ENCODE measurements at places on chromosomes 16 and 17.

- no peak for DNase-seq
Measured at GRCh38 chr16:23080329-23080728, 68.9 kb downstream of the USP31 start.

- no peak for DNase-seq
Measured at GRCh38 chr17:47262586-47262985, 9.0 kb downstream of the ITGB3 start.

GRCh38 chr16:10752843-10753523 lies 9.3 kb downstream of the NUBP1 start:
- DNase-seq, result no peak

DNA sequence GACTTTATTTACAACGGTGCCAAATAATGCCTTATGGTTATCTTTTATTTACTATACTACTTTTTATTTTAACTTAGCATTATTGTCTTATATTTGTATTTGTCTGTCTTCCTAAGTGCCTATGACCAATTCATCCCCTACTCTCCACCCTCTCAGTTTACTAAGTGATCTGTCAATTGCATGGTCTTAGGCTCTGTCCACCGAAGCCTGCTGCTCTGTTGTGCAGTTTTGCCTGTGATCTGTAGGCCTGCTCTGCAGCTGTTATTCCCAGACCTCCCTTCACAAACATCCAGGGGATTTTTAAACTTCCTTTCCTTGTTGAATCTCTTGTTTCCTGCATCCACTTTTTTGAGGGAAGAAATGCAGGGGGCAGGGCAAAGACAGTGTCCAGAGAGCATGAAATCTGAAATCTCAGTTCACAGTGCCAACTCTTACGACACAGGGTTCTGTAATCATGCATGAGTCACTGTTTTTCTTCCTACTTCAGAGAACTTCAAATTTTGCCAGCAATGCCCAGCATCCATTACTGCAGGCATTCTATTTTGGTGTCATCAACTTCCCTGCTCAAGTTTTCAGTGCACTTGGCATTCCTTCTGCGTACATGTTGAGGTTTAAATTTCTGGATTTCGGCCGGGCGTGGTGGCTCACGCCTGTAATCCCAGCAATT lies 11.4 kb downstream of the SLFN5 start:
- no peak for DNase-seq

DNA sequence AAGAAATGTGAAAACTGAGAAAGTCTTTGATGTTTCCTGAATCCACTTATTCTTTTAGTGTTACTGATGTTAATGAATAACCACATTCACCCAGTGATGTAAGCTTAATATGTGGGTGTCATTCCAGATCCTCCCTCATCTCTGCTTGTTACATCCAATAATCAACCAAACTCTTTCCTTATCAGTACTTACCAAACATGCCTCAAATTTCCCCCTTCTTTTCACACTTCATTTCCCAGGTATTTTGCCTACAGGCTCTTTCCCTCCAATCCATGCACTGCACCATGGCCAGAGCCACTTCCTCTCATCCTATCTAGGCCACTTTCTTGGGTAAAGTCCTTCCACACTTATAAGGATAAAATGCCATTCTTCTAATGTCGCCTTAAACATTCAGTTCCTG lies 451.5 kb downstream of the NPIPA7 start:
- no peak for DNase-seq

GRCh38 chr17:76710863-76711611 lies at the start of gene MXRA7:
TSS of gene MXRA7 (minus strand) at chr17:76710965. CDS start at chr17:76710946, 19 bp downstream.
- peak; percentile 58 for DNase-seq

- DNase-seq, result peak; percentile 82
Measured at GRCh38 chr16:75108792-75109731, 7.5 kb downstream of the LDHD start.

DNA sequence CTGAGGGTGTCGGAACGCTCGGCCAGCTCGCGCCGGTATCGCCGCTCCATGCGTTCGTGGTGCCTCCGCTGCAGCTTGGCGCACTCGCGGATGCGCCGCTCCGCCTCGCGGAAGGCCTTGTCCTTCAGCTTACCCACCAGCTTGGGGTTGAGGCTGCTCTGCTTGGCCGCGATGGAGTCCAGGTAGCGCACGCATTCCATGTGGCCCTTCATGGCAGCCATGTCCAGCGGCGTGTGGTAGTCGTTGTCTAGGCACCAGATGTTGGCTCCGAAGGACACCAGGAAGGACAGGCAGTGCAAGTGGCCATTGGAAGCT lies 2.8 kb downstream of the USH1G start:
- DNase-seq, result no peak

- DNase-seq, result no peak
Measured at GRCh38 chr16:84378567-84378966, 10.2 kb downstream of the ATP2C2 start.

GRCh38 chr16:13733561-13733960 lies 186.4 kb upstream of the ERCC4 start:
- DNase-seq, result no peak

DNA sequence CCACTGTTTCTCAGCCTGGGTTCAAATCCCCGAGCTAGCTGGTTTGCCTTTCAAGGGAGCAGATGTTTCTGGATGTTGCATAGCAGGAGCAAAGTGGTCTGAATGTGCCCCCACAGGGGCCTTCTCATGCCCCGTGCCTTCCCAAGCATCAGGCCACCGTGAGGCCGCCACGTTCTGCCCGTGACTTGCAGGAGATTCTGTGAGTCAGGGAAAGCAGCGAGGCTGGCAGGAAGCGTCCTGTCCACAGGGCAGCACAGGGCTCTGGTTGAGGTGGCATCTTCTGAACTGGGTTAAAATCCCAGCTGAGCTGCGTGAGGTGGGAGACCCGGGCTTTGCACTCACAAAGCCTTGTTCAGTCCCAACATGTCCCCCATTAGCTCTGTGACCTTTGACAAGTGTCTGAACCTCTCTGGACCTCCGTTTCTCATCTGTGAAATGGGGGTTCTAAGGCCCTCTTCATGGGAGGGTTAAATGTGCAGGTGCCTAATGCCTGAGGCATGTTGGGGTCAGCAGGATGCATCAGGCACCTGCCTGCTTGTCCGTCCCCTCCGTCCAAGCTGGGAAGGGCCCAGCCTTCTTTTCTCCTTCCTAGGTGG lies 94.8 kb upstream of the PLCG2 start:
- DNase-seq, result no peak

GRCh38 chr16:15037745-15038144 lies 18.1 kb downstream of the NTAN1 start:
- no peak for DNase-seq

DNA sequence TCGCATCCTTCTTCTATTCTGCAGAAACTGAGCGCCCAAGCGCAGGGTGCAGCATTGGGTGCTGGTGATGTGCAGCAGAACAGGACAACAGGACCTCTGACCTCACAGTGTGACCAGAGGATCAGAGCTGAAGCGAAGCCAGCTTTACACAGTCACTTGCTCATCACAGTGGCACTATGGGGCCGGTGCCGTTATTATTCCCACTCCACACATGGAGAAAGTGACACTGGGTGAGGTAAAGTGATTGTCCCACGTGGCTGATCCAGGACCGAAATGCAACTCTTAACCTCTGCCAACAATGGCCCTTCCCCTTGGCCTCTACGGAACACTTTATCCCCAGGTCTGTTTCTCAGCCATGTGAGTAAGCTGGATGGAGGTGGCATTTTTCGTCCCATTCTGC lies 171.2 kb downstream of the C16orf78 start:
- DNase-seq, result no peak

DNA sequence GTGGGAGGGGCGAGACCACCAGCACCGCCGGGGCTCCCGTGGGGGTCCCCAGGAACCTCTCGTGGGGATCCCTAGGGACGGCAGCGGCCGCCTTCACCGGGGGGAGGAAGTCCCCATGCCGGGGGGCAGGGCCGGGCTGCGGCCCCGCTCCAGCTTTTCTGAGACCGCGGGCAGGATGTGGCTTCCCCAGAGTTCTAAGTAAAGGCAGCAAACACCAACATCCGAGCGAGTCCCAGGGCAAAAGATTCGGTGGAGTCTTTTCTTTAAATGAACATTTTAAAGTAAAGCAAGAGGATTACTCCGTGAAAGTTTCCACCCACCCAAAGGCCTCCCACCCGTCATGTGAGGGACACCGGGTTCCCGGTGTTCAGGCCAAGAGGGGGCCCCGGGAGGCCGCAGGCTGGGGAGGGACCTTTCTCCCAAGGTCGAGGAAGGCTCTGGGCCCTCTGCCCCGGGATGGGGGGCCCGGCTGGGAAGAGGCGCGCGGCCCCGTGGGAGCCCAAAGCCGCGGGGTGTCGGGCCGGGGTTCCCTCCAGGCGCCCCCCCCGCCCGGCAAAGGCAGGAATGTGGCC lies 137.2 kb upstream of the RPH3AL start:
- peak; percentile 45 for DNase-seq

- no peak for DNase-seq
Measured at GRCh38 chr17:37111329-37111728, 162.6 kb downstream of the AATF start.

- no peak for DNase-seq
Measured at GRCh38 chr17:4463818-4464476, 30.2 kb downstream of the SPNS3 start.

DNA sequence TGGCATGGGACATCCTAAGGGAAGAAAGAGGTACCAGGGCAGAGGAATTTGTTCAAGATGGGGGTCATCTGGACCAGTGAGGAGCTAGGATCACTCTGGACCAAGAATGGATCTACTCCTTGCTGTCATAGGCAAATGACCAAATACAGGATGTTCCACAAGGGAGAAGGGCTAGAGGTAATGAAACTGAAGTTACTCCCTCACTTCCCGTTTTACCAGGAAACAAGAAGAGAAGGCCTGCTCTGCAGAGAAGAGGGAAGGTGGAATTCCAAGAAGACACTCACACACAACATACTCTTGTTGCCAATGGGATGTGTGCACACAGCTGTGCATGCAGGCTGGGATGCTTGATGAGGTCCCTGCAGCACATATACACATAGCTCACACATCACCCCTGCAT lies 38.6 kb downstream of the NEUROD2 start:
- no peak for DNase-seq

DNA sequence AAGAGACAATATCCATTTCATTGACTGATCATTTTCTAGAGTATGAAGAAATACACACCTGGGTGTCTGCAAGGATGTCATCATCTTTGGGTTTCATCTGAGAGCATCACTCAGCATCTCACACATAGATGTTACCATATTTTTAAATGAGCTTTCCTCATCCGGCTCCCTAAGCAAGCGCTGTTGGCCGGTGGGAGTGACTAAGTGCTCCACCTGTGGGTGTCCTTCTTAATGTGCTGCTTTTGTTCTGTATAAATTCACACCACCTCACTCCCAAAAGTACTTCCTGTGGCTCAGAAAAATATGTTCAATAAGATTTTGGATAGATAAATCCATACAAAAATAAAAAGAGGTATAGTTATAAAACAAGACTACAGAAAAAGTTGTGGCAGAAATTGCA lies 7.4 kb downstream of the SSTR2 start:
- DNase-seq, result no peak

DNA sequence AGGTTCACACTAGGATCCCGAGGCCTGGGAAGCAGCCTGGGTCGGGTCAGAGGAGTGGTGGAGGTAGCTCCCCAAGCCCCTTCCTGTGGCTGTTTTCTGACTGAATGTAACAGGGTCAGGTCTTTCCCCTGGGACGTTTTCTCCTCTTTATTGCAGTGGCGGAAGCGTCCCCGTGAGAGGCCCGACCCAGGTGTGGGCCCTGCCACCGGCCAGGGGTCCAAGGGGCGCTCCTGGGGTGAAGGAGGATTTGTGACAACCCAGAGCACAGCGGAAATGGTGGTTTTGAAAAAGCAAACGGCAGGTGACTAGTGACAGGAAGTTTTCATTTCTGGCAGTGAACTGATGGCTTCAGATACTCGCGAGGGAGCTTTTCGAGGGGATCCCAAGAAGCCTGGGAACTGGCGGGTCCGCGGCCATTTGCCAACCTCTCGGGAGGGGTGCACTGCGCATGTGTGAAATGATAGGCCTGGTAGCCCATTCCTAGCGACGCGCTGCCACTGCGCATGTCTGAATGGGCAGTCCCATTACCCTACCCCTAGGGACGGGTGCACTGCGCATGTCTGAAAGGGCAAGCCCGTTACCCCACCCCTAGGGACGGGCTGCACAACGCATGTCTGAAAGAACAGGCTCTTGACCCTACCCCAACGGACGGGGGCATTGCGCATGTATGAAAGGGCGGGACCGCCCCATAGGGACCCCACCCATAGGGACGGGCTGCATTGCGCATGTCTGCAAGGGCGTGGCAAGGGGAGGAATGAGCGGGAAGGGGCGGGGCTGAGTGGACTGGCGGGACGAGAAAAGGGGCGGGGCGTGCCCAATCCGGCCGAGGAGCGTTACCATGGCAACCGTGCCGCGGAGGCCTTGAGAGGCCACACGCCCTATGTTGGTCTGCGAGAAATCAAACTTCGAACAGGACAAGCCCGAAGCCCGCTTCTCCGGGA lies 1747.9 kb downstream of the TP53TG3F start:
- no peak for DNase-seq

GRCh38 chr17:38587203-38587602 lies 18.5 kb downstream of the SRCIN1 start:
- DNase-seq, result no peak

GRCh38 chr16:64380751-64381150 lies 741.1 kb downstream of the CDH11 start:
- DNase-seq, result no peak

- DNase-seq, result no peak
Measured at GRCh38 chr17:77189148-77189547, 48.4 kb downstream of the SEC14L1 start.

- DNase-seq, result no peak
Measured at GRCh38 chr17:70171159-70171558, 1.8 kb downstream of the KCNJ2 start.

GRCh38 chr17:57125866-57126265 lies 40.8 kb downstream of the AKAP1 start:
- no peak for DNase-seq

DNA sequence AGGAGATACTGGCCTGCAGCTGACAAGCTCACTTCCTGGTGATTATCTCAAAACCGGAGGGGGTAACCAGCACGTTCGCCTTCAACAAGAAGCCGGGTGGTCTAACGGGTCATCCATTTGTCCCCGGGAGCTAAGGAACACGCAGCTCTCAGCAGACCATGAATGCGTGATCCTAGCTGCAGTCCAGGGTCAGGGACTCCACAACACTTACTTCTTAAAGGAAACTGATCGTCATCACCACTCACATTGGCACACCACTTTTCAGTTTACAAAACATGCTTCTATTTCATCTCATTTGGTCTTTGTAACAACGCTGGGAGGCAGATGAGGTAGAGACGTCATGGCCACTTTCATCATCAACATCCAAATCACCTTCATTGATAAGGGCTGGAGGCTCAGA lies 25.2 kb downstream of the COTL1 start:
- no peak for DNase-seq

DNA sequence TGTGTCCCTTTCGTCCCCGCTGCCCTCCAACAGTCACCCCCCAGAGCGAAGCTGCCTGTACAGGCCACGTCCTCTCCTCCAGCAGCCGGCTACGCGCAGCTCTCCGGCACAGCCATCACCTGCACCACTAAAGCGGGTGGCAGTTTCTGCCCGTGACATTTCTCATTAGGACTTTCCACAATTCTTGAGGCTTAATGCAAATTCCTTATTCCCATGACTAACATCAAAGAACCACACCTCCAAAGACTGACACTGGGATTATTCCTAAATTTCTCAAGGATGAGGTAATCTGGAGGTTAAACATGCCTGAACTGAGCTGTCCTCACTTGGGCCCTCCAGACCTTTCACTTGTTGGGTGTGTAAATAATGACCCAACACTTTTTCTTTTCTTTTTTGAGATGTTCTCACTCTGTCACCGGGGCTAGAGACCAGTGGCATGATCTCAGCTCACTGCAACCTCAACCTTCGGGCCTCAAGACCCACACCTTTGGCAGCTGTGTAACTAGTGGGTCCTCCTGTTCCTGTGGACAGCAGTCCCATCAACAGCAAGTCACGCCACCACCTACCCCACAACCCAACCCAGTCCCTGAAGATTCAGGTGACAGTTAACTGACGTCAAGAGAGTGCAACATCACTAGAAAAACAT lies 11.7 kb downstream of the ANKRD11 start:
- no peak for DNase-seq

- DNase-seq, result peak; percentile 25
Measured at GRCh38 chr17:81040791-81041337, 5.9 kb downstream of the BAIAP2 start.
